ENCODE measurements at places on chromosomes 11 and 22.

DNA sequence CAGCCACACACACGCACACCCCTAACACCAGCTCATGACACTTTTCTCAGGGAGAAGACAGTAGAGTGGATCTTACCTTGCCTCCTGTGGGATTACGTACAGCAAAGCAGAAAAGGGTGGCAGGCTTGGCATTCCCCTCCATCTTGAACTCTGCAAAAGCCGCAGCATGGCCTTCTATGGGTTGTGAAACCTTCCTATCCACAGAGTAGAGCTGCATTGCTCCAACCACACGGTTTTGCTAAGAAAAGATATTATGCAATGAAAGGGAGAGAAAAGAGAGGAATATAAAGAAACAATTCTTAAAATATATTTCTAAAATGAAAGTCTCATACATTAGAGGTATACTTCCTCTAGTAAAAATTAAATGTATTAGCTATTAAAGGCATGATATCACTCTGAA is 48.8 kb downstream of the CLTCL1 start:
- no peak for DNase-seq

DNA sequence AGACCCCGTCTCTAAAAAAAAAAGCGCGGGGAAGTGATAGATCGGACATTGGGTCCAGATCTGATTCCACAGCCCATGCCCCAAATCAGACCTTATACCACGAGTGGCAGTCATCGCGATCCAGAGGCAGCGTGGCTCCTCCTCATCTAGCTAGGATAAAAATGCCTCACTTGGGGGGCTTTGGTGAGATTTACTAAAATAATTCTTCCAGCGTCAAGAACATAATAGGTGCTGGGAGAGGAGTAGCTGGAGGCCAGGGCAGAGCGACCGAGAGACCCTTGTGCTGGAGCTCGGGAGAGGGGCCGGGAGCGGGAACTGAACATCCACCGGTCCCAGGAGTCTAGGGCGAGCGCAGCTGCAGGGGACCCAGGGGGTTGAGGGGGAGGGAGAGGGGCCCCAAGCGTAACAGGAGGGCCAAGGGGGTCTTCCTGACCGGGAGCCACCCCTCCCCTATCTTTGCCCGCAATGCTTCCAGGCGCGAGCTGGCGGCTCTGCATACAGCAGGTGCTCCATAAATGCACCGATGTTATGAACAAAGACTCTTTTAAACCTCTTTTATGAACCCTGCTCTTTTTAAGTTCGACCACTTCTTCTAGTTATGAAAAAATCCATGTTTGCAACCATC is 823 bp upstream of the CPT1A start:
- DNase-seq = no peak

DNA sequence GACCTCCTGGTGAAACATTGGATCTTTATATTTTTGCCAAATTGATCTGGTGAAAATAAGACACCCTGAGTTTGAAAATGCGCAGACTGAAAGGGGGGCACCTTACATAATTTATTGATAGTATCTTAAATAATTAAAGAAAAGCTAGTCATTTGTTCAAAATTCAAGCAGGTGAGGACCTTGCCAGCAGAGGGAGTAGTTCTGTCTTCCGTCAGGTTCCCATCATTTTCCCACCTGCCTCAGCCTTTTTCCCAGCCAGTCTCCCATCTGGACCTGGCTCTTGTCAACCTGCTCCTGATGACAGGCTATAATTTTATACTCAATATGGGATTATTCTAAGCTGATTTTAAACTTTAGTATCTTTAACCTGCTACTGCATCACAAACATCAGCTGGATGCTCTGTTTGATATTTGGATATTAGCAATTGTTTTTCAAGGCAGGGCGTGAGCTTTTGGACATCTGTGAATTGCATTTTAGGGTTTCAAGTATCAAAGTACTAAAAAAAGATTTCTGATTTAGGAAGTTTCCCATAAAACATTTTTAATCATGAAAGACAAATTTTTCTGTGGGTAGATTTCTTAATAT is 132.0 kb downstream of the ELP4 start:
- no peak for DNase-seq

DNA sequence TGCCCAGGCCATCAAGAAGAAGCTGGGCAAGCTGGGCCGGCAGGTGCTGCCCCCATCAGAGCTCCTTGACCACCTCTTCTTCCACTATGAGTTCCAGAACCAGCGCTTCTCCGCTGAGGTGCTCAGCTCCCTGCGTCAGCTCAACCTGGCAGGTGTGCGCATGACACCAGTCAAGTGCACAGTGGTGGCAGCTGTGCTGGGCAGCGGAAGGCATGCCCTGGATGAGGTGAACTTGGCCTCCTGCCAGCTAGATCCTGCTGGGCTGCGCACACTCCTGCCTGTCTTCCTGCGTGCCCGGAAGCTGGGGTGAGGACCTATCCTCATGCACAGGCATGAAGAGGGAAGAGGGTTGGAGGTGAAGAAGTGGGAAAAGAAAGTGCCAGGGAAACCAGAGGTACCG is 5.3 kb upstream of the NHERF4 start:
- no peak for DNase-seq

GRCh38 chr22:45781459-45781858 is 109.8 kb downstream of the ATXN10 start:
- DNase-seq = no peak

GRCh38 chr22:50060441-50061140 is 2.5 kb upstream of the TTLL8 start:
- DNase-seq = no peak

DNA sequence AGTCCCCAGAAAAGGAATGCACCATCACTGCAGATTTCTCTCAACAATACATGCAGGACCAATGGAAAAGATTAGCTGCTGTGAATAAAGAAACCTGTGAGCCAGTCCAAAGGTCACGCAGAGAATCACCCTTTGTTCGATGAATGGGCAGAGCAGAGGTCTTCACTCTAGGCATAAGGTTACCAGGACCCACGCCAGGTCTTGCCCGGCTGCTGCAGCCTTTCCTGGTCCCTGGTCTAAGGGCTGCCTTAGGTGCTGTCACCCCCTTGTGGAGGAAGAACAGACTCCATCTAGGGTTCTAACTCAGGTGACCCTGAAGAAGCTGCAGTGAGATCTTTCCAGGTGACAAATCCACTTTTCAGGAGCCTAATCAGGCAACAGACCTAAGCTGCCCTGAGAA is 29.0 kb upstream of the NAP1L4 start:
- DNase-seq = no peak

- no peak for DNase-seq
These were observed 745 bp downstream of the NCAM1 start for GRCh38 chr11:112961751-112962578.
